ENCODE measurements at places on chromosomes 6 and 20. TPM values are rescaled to one million over a fixed set of nuclear protein-coding genes. Genes with fewer than 3 reads are reported as not detected.

Gene KCNQ5
- polyA plus RNA-seq: 3.2 TPM

Gene TSPO2
- polyA plus RNA-seq: not detected

Gene TREM2
- polyA plus RNA-seq: not detected

Gene DDO
- 2.1 TPM for polyA plus RNA-seq

Gene SDCBP2
- 5.5 TPM for polyA plus RNA-seq
